ENCODE measurements at places on chromosomes 12 and 14. TPM values are rescaled to one million over a fixed set of nuclear protein-coding genes. Genes with fewer than 3 reads are reported as not detected.

The TEX52 gene
- total RNA-seq: not detected

The HOXC4 gene
- 0.14 TPM for total RNA-seq

DNA sequence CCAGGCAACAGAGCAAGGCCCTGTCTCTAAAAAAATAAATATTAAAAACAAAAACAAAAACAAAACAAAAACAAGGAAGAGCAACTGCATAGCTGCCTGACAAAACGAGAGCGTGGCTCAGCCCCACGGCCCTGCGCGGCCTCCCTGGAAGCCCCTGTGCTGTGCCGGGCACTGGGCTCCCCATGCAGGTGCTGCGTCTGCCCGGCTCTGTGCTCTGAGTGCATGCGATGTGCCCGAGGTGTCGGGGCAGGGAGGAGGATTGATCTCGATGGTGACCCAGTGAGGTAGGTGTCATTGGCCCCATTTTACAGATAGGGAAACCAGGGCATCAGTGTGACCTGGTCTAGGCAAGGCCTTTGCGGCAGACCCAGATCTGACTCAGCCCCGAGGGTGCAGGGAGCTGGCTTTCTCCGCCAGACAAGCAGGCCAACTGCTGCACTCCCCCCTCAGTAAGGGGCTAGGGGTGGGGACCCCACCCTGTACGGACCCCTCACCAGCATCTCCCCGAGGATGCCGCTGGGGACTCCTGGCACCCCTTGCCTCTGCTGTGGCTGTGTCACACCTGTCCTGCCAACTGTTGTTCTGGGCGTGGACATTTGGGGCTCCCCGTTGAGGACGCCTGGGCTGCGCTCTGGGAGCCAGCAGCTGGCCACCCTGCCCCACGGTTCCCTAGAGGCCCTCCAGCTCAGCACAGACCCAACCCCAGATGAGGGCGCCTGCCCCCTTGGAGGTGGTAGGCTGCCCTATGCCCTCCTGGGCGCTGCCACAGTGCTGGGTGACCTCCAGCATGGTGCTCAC, 15.3 kb downstream of the GPR132 start:
- DNase-seq: no peak

The CLEC2B gene
- 4.7 TPM for total RNA-seq

GRCh38 chr12:111467857-111468241, 62.1 kb downstream of the SH2B3 start:
- DNase-seq: no peak
